ENCODE measurements at places on chromosomes 11 and 22.
A peak's percentile ranks its signal among the peaks of the same experiment; 100 is the strongest.

DNA sequence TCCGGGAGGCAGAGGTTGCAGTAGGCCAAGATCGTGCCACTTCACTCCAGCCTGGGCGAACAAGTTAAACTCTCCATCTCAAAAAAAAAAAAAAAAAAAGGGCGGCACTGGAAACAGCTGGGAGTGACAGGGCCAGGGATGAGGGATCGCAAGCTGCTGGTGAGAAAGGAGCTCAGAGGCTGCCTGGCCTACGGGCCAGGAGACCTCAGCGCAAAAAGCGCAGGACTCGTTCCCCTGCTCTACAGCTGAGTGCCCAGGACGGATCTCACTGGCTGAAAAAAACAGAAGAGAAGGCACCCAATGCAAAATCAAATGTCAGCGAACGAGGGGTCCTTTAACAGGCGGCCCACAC is 650 bp upstream of the NUP50 start:
- peak; percentile 60 for DNase-seq

- no peak for DNase-seq
These were observed 51.9 kb downstream of the CD44 start for GRCh38 chr11:35190804-35191348.

DNA sequence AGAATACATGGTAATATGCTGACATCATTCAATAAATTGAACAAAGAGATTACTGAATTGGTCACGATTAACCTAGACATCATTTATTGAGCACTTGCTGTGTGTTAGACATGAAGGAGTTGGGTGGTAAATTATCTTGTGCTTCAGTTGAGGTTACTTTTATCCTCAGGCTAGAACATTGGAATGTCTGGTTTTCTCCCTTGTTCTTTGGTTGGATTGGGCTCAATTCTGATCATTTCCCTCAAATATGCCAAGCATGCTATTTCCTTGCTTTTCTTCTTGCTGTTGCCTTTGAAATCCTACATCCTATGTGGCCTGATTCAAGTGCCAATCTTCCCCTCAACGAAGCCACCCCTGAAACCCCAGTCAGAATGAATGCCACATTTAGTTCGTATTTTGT is 65.8 kb downstream of the DEUP1 start:
- DNase-seq = no peak

DNA sequence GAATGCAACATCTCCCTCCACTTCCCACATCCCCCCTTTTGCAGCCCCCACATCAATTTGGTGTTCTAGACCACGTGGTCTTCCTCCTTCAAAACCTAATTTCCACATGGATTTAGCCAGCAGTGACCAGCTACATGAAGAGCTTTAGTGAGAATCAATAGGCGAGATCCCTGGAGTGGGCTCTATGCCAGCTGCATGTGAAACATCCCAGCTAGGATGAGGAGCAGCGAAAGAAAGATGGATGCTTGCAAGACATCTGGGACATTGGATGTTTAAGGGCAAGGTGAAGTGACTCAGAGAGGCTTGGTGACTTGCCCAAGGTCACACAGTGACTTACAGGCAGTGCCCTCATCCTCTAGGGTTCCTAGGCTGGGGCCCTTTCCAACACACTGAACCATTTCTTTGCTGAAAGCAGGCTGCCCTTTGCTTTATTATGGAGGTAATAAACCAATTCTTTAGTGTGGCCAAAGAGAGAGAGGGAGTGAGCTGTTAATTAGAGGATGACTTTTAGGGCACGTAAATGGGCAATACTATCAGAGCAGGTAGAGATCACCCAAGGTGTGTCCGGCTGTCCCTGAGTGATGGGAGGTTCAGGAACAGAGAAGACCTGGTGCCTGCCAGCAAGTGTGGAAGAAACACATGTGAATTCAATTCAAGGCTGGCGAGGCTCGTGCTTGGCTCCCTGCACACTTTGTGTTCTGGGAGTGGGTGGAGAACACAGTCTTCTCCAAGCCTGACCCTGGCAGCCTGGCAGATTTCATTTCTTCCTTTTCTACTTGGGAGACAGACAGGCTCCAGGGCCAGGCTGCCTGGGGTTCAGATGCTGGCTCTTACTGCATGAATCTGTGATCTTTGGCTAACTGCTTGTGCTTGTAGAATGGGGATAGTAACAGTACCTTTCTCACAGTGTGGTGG is 24.0 kb downstream of the TSPAN18 start:
- DNase-seq = no peak

- DNase-seq = peak; percentile 7
These were observed 279.0 kb downstream of the TBC1D22A start for GRCh38 chr22:47041271-47042115.

GRCh38 chr11:33454264-33454663 is 197.1 kb downstream of the HIPK3 start:
- DNase-seq = no peak

DNA sequence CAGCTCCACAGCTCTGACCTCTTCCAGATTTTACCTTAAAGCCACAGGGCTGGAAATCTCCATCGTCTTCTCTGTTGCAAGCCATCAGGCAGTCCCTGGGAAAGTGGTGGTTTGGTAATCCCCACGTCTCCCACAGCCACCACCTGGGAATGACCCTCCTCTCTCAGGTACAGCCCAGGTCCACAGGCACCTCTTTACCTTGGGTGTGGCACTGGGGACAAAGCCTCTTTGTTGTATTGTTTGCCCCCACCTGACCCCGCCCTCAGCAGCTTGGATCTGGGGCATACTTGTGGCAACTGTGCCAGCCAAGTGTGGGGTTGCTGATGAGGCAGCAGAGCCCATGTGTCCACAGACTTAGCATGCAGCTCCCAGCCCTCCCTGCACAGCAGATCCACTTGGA is 77.6 kb downstream of the LRRC32 start:
- no peak for DNase-seq

Data from hematopoietic multipotent progenitor cell treated with erythropoietin and hydrocortisone succinate and interleukin-3 and kit ligand, for 6 days (in vitro differentiated cells).